ENCODE measurements at places on chromosomes 11 and 22.
A peak's percentile ranks its signal among the peaks of the same experiment; 100 is the strongest.

- H3K36me3 ChIP-seq, result no peaks in the 10 kb centered on the region
- peaks cover 7% of the 10 kb centered on the region for H3K4me1 ChIP-seq
- H3K27ac ChIP-seq, result no peak overlapping the region
- H3K27me3 ChIP-seq, result no peaks in the 10 kb centered on the region
These were observed 134.3 kb downstream of the SNX19 start for GRCh38 chr11:130781931-130782330.

DNA sequence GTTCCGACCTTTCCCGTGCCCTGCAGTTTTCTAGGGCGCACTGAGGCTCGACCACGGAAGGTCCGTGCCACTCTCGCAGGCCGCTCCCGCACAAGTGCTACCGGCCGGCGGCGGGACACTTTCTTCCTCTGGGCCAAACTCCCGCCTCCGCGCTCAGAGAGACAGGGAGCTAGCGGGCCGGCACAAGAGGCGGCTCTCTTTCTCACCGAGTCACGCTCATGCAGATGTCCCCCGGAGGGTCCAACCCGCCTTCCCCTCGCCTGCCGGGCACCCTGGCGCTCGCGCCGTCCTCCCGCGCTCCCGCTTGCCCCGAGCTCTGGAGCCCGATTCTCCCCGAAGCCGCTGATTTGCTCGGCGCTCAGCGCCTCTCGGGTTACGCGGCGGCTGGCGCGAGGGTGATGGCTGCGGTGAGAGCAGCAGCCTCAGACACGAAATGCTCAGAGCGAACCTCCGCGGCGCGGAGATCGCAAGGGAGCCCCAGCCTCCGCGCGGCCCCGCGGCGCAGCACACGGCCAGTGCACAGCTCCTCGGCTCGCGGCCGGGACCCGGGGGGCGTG is 1.0 kb downstream of the LMO1 start:
- H3K36me3 ChIP-seq, result no peaks in the 10 kb centered on the region
- H3K4me1 ChIP-seq, result peaks cover 2% of the 10 kb centered on the region
- H3K27me3 ChIP-seq, result peaks cover 23% of the 10 kb centered on the region
- peak; percentile 76 for DNase-seq
- H3K27ac ChIP-seq, result no peak overlapping the region
- H3K4me3 ChIP-seq, result peak overlapping the region; percentile 15

DNA sequence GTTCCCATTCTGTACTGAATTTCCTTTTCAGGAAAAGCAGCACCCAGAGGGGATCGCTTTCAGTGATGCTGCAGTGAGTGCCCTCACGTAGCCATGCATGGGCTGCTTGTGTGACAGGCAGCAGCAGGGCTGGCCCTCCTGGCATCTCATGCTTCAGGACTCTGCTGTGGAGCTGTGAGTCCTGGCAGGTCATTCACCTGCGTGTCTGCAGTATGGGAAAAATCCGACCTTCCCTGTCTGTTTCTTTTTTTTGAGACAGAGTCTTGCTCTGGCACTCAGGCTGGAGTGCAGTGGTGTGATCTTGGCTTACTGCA is 13.4 kb downstream of the GLB1L2 start:
- H3K4me3 ChIP-seq, result no peak overlapping the region
- no peaks in the 10 kb centered on the region for H3K36me3 ChIP-seq
- H3K27ac ChIP-seq, result no peak overlapping the region
- no peak for DNase-seq
- H3K4me1 ChIP-seq, result peaks cover 2% of the 10 kb centered on the region

DNA sequence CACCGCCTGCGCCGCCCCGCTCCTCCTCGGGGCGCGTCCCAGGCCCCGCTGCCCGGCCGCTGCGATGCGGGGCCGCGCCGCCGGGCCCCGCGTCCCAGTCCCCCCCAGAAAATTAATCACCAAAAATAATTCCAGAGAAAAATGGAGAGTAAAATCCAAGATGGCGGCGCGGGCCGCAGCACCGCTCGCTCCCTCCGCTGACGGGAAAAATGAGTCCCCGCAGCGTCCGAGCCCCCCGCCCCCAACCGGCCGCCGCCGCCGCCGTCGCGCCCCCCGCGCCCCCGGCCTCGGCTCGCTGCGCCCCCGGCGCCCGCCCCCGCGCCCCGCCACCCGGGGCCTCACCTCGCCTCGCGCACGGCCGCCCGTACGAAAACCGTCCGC is at the start of gene KMT5B:
Gene KMT5B (minus strand): TSS at position 162 of the 381 bp plus-strand sequence. CDS start 23,220 bp downstream, outside the sequence.
- peaks cover 2% of the 10 kb centered on the region for H3K4me1 ChIP-seq
- H3K27ac ChIP-seq, result peak within 1 kb of the TSS; percentile 99
- no peaks in the 10 kb centered on the region for H3K27me3 ChIP-seq
- DNase-seq, result no peak
- peak within 1 kb of the TSS; percentile 86 for H3K4me3 ChIP-seq
- H3K36me3 ChIP-seq, result no peaks in the 10 kb centered on the region

DNA sequence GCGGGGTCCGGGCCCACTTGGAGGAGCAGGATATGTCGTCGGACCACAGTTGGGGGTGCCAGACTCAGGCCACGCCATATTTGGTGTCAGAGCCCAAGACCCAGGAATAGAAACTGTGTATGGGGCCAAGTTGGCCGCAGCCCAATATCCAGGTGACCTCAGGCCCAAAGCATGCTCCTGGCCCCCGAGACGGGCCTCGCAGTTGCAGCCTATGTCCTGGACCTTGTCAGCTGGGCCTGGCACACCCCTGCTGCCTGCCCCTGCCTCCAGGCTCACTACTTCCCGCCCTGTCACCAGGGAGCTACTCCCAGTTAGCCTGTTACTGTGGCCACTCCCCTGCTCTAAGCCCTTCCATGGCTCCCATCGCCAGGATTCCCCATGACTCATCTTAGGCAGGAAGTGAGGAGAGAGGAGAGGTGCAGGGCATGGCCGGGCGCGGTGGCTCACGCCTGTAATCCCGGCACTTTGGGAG is 23.1 kb downstream of the A4GALT start:
- no peaks in the 10 kb centered on the region for H3K36me3 ChIP-seq
- H3K27ac ChIP-seq, result no peak overlapping the region
- peak; percentile 79 for DNase-seq
- no peak overlapping the region for H3K4me3 ChIP-seq

GRCh38 chr11:42462558-42463310 is 849.1 kb upstream of the API5 start:
- no peak overlapping the region for H3K4me3 ChIP-seq
- no peaks in the 10 kb centered on the region for H3K4me1 ChIP-seq
- no peak for DNase-seq
- no peak overlapping the region for H3K27ac ChIP-seq

GRCh38 chr11:92225568-92226330 is 1.1 kb downstream of the FAT3 start:
- H3K4me1 ChIP-seq, result peaks cover 5% of the 10 kb centered on the region
- H3K4me3 ChIP-seq, result peak overlapping the region; percentile 76
- H3K27me3 ChIP-seq, result no peaks in the 10 kb centered on the region

Data from mesendoderm (in vitro differentiated cells).